ENCODE measurements at places on chromosomes 3 and 15.
A peak's percentile ranks its signal among the peaks of the same experiment; 100 is the strongest.

GRCh38 chr3:56810577-56811545, 9.1 kb upstream of the ARHGEF3 start:
- no peak for DNase-seq

- DNase-seq = no peak
Measured at GRCh38 chr3:137766876-137767537, 2.9 kb downstream of the SOX14 start.

DNA sequence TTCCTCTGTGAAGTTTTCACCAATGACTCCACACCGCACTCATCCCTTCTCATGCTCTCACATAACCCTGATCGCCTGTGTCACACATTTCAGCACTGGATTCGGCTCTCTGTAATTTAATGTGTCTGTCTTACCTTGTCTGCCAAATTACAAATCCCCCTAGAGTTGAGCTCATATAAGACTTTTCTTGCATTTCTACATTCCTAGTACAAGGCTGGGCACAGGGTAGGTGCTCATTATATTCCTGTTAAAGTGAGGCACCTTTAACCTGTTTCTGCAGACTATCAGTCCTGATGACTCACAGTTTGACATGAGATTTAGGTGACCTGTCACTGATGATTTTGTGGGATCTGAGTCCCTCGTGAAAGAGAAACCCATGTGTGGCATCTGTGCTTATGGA, 22.6 kb downstream of the TGM5 start:
- DNase-seq = no peak

DNA sequence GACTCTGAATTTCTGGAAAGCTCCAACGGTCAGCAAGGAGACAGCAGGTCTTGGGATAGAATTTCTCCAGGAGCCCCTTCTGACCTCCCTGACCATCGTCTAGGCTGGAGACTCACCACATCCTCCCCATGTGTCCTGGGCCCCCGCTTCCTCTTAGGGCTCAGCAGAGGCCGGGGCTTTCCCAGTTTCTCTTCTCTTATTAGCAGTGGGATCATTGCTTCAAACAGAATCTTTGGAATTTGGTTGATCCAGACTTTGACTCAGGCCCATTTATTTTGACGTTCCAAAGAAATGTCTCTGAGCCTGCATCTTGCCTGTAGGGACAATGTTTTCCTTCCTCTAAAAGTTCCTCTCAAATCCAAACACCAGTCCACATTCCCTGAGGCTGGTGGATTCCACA, 38.4 kb upstream of the SLC6A6 start:
- no peak for DNase-seq

GRCh38 chr3:126358038-126358815, 1.0 kb upstream of the KLF15 start:
- no peak for DNase-seq

- no peak for DNase-seq
Measured at GRCh38 chr3:172464306-172464705, 16.1 kb upstream of the GHSR start.

DNA sequence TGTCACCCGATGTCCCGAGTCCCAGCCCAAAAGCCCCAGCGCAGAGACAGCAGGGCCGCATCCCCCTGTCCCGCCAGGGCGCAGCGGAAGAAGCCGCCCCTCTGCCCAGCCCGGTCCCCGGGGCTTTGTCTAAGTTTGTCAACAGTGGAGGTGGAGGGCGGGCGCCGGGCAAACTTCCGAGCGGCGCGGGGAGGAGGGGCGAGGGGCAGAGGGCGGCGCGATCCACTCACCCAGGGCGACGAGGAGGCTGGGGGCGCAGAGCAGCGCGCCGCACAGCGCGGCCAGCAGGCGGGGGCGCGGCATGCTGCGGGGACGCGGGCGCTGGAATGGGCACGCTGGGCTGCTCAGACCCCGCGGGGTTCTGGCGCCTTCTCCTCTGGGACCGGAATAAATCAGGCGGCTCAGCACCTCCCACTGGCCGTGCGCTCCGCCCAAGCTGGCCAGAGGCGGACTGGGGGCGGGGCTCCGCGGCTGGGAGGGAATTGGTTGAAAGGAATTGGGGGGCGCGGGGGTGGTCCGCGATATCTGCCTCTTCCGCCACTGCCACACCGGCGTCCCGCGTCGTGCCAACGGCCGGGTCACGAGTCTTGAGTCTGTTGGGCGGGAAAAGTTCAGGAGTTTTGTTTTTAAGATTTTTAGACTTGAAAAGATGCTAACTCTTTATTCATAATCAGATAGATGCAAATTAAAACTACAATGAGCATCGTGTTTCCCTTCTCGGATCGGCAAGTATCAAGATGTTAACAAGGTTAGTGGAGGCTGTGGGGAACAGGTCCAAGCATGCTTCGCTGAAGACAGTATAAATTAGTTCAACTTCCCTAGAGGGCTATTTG, at the start of gene MFGE8:
Gene MFGE8 (minus strand): TSS at position 363 of the 833 bp plus-strand sequence. CDS start 60 bp downstream, at position 303.
- DNase-seq = peak; percentile 49

- no peak for DNase-seq
Measured at GRCh38 chr3:10775828-10776227, 40.2 kb upstream of the SLC6A11 start.

DNA sequence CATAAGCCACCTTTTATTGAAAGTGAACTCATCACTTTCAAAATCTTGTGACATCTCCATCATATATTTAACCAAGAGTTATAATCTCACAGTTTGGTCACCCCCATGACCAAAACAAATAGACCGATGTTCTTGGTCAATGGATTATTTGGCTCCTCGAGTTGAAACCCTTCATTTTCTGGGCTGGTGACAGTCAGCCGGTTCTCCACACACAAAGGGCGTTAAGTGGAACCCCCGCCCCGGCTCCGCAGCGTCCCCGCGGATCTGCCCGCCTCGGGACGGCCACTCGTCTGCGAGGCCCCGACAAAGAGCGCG, 772 bp downstream of the TSPAN3 start:
- no peak for DNase-seq

DNA sequence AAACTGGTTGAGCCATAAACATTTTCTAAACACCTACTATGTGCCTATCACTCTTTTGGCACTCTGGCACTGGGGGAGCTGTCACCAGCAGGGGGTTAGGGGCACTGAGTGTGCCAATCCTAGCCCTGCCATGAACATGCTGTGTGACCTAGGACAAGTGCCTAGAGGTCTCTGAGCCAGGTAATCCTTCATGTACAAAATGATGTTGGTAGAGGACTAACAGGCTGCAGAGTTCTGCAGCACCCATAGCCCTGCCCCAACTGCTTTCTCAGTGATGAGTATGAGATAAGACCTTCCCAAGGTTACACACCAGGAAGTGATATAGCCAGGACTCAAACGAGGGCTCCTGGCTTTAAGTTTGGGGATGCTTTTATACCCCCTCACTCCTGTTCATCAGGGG, 84.9 kb upstream of the SEC13 start:
- DNase-seq = no peak

- no peak for DNase-seq
Measured at GRCh38 chr3:130894986-130895280, 1.0 kb downstream of the ATP2C1 start.

GRCh38 chr3:43213631-43214030, 72.7 kb upstream of the SNRK start:
- no peak for DNase-seq

GRCh38 chr3:160486459-160486869, 36.9 kb upstream of the TRIM59 start:
- DNase-seq = no peak

- peak; percentile 69 for DNase-seq
Measured at GRCh38 chr3:186241910-186242821, 119.9 kb downstream of the DGKG start.

GRCh38 chr3:84989102-84989501, 30.3 kb downstream of the CADM2 start:
- no peak for DNase-seq

- DNase-seq = no peak
Measured at GRCh38 chr3:19093084-19093483, 55.2 kb upstream of the KCNH8 start.

DNA sequence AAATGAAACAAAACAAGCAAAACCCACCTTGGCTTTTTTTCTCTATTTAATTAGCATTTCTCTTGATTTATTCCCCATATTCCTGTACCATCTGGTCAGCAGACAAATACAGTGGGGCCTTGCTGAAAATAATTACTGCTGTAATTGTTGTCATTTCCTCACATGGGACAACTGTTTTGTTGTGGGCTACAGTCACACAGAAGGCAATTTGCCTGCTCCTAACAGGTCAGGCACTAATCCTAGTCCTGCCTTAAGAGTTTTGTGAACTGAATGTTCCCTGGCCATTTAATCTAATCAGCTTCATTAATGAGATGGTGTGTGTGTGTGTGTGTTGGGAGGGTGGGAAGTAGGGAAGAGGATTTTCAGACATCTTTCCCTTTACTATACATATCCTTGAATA, 11.6 kb downstream of the TRPC1 start:
- no peak for DNase-seq

- DNase-seq = no peak
Measured at GRCh38 chr15:36632226-36632625, 52.8 kb downstream of the CDIN1 start.

- DNase-seq = no peak
Measured at GRCh38 chr3:48931944-48932580, 13.4 kb downstream of the ARIH2 start.

GRCh38 chr3:46337911-46338310, 16.0 kb upstream of the CCR2 start:
- DNase-seq = no peak

GRCh38 chr3:31377045-31377642, 155.6 kb upstream of the STT3B start:
- DNase-seq = no peak

GRCh38 chr3:29868543-29869101, 587.8 kb downstream of the RBMS3 start:
- DNase-seq = no peak

DNA sequence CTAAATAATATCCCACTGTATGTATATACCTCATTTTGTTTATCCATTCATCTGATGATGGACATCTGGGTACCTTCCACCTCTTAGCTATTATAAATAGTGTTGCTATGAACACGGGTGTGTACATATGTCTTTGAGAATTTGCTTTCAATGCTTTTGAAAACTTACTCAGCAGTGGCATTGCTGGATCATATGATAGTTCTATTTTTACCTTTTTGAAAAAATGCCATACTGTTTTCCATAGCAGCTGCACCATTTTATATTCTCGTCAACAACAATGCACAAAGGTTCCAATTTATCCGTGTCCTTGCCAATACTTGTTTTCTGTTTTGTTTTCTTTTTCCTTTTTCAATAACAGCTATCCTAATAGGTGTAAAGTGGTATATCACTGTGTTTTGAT, 77.1 kb downstream of the PEAK1 start:
- DNase-seq = no peak

GRCh38 chr3:73653877-73654276, 29.1 kb upstream of the PDZRN3 start:
- no peak for DNase-seq

- DNase-seq = no peak
Measured at GRCh38 chr15:68258692-68259091, 18.9 kb upstream of the FEM1B start.

DNA sequence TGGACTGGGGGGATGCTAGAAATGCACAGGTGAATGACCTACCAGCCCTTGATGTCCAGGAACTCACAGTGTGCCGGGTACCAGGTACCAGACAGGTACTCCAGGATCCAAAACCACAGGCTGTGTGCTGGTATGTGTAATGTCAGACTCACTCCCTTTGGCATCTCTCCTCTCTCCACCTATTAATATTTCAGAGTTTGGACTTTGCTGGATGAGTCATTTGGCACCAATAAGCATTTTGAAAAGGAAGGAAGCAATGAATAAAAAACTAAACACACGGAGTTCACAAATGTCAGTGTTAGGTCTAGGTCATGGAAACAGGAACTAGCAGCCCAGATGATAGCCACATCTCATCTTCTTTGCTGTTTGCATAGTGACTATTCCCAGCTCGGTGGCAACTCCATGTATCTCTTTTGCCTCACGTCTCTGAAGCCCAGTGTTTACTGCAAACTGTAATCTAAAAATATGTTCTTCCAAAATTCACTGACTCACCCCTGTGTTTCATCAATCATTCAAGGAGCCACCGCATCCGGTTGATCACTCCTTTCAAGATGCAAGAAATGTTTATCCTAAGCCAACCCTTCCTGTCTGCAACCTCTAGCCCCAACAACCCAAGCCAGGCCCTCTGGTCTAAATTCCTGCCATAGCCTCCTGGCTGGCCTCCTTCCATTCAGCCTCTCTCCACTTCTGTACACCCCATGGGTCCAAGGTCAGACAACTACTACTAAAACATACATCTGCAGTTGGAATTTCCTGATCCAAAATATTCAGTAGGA, 8.4 kb downstream of the ITGB5 start:
- no peak for DNase-seq

GRCh38 chr15:101810456-101810855, 1.5 kb upstream of the OR4F15 start:
- DNase-seq = no peak

DNA sequence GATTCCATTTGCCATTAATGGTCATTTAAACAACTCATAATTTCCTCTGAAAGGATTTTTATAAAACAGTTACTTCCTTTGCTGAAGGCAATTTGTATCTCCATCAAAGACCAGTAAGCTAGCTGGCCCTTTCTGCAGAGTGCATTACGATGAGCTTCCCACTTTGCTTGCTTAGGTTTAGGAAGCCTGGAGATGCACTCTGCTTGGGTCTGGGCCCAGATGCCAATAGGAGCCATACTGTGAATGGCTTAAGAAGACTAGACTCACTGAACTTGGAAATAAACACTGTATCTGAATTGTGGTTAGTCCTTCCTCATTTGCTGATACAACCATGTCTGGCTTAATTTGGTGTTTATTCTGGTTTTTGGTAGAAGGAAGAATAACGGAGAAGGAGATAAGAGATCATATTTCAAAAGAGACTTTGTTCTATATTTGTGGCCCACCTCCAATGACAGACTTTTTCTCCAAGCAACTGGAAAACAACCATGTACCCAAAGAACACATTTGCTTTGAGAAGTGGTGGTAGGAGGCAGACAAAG, 38.1 kb downstream of the OXNAD1 start:
- no peak for DNase-seq

All from stimulated activated naive B cell treated with anti-CD40 and anti-IgM and Interleukin-4, amounts not matched to agents 10 μg/mL and 1 μg/mL and 100 μg/mL, for 72 hours (primary cell).